ENCODE measurements at places on chromosomes 6 and 20. TPM values are rescaled to one million over a fixed set of nuclear protein-coding genes. Genes with fewer than 3 reads are reported as not detected.

HCK gene
- total RNA-seq = not detected

TBCC gene
- 47.4 TPM for total RNA-seq

SLC17A2 gene
- not detected for total RNA-seq

- H3K36me3 ChIP-seq = no peaks in the 10 kb centered on the region
- H3K4me1 ChIP-seq = no peaks in the 10 kb centered on the region
- DNase-seq = no peak
- no peak overlapping the region for H3K4me3 ChIP-seq
- no peak overlapping the region for H3K27ac ChIP-seq
Measured at GRCh38 chr20:40628877-40629276, 60.2 kb downstream of the MAFB start.

RFX6 gene
- not detected for total RNA-seq

ARMH2 gene
- not detected for total RNA-seq
